ENCODE measurements at places on chromosomes 11 and 22.

- DNase-seq, result no peak
Measured at GRCh38 chr22:36430863-36431262, 43.1 kb upstream of the MYH9 start.

DNA sequence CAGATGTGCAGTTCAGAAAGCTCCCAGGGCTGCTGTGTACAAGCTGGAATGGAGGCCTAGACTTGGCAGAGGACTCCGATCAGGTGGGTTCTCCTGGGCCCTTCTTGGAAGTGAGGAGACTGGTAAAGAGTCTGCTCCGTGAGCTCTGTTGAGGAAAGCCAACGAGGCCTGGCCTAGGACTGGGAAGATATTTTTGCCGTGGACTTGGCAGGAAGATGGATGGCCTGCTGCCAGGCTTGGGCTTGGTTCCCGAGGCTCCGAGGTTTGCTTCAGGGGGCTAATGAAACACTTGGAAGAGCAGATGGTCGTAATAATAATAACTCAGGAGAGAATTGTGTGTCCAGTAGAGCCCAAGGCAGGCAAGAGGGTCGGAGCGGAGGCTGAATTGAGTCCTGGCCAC is 3.9 kb downstream of the GALR3 start:
- DNase-seq, result no peak

DNA sequence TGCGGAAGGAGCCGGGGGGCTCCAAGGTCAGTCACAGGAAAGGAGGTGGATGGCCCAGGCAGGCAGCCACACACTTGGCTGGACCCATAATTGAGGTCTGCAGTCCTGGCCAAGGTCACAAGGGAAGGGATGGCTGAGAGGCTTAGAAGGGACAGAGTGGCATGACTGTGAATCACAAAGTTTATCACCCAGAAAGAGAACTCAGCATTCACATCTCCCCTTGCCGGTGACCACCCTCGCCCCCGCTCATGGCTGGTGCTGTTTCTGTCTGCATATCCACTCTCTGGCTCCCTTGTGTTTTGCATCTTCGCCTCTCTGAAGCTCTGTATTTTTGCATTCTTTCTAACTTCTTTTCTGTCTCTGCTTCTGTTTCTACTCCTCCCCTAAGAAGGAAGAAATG is 117.5 kb downstream of the FEZ1 start:
- no peak for DNase-seq

GRCh38 chr11:13260201-13260962 is 17.2 kb upstream of the BMAL1 start:
- no peak for DNase-seq

- DNase-seq, result no peak
Measured at GRCh38 chr11:21806947-21807346, 385.9 kb upstream of the ANO5 start.

DNA sequence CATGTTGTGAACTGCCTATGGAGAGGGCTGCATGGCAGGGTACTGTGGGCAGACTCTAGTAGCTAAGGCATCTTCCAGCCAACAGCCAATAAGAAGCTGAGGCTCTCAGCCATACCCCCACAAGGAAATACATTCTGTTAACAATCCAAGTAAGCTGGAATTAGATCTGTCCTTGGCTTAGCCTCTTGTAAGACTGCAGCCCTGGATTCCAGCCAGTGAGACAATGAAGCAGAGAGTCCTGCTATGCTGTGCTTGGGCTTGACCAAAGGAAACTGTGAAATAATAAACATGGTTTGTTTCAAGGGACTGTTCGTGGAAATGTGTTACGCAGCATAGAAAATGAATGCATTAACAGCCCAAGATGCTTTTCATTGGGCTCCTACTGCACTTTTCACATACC is 1097.4 kb upstream of the CCDC90B start:
- no peak for DNase-seq

DNA sequence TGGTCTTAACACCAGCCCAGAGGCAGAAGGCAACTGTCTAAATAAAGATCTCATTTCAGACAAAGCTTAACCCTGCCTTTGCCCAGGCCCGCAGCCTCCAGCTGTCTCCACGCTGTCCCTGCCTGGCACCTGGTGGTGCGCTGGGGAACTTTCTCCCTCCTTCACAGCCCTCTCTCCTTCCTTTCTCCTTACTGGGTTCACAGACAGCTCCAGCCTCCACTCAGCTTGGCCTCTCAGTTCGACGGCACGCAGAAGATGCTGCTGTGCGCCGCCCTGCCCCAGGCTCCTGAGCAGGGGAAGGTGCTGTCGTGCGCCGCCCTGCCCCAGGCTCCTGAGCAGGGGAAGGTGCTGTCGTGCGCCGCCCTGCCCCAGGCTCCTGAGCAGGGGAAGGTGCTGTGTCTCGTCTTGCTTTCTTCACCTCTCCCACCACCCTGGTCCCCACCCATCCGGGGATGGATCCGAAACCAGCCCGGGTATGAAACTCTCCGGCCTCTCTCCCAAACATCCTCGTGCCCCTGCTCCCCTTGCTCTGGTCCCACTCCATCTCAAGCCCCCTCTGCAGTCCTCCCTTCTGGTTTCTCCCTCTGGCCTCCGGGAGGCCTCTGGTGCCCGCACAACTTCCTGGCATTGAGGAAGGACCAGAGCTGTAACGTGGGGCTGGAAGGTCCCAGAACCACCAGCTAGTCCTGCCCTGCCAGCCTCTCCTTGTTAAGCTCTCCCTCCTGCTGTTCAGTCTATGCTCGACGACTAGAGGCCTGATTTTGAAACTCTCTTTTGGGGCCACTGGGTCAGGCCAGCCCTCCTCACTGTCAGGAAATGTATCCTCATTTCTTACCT is 22.9 kb upstream of the JAM3 start:
- DNase-seq, result peak; percentile 21

DNA sequence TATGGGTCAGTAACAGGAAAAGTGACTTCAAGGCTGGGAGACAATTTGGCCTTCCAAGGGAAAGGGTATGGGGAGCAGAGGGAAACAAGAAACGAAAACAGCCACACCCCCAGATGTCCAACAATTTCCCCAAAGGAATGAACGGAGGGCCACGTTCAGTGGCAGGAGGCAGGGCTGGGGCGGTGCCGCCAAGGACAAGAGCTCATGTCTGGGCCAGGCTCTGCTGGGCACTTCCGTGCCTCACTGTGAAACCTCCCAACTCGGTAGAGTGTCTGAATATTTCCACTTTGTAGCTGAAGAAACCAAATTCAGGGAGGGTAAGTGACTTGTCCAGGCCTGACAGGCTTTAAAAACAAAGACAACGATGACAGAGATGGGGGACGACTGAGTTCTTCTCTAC is 11.9 kb downstream of the IFT27 start:
- DNase-seq, result no peak

DNA sequence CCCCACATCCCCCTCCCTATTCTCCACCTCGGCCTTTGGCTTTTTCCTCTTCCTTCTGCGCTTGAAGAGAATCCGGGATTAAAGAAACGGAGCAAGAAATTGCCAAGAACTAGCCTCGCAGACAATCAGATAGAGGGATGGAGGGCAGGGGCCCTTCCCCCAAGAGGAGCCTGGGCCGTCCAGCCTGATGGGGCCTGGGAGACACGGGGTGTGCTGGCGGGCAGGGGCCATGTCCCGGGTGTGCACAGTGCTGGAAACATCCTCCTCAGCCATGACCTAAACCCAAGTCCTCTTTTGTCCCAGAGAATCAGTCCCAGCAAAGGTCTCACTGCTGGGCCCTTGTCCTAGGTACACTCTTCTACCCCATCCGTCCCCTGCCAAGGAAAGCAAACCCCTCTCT is 47.7 kb upstream of the LMO1 start:
- no peak for DNase-seq

DNA sequence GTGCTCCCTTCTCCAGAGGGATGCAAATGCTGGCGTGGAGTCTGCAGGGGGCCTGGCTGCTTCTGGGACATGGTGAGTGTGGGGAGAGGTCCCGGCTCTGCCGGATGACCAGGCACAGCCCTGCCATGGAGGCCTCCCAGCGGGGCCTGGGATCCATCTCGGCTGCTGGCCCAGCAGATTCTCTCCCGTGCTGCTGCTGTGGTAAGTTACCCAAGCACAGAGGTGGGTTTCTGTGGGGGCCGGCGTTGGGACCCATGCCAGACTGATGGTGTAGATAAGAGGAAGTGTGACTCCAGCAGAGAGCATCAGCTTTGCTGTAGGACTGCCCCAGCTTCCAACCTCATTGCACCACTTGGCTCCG is 147.5 kb upstream of the B3GAT1 start:
- no peak for DNase-seq

DNA sequence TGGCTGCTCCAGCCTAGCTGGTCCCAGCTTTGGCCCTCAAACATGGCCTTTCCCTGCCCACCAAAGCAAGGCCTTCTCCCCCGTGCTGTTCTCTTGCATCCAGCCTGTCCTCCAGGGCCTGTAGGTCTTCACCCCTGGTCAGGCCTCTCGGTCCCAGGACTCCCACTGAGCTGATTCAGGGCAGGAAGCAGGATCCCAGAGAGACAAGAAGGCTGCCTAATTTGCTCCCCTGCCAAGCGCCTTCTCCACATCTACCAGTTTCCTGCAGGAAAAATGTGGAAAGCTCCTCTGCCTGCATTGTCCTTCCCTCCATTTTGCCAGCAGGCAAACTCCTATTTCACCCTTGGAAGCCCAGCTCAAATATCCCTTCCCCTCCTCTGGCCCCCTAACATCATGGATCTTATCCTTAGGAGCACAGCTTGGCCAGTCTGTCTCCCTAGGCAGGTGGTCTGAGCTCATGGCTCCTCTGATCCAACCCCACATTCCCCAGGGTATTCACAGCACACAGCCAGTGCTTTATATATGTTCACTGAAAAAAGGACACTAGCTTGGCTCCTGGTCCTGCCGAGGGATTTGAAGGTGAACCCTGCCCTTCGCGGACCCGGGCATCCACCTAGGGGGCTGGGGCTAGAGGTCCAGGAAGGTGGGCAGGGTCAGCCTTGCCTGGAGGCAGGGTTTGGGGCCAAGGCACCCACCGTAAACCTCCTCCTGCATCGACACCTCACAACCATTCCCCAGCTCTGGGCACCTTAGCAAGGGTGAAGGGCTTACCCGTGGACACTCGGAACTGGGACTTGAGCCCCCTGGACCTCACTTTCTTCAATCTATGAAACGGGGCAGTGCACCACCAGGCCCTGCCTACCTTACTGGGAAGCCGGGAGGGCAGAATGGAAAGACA is 968 bp downstream of the RHBDD3 start:
- no peak for DNase-seq

DNA sequence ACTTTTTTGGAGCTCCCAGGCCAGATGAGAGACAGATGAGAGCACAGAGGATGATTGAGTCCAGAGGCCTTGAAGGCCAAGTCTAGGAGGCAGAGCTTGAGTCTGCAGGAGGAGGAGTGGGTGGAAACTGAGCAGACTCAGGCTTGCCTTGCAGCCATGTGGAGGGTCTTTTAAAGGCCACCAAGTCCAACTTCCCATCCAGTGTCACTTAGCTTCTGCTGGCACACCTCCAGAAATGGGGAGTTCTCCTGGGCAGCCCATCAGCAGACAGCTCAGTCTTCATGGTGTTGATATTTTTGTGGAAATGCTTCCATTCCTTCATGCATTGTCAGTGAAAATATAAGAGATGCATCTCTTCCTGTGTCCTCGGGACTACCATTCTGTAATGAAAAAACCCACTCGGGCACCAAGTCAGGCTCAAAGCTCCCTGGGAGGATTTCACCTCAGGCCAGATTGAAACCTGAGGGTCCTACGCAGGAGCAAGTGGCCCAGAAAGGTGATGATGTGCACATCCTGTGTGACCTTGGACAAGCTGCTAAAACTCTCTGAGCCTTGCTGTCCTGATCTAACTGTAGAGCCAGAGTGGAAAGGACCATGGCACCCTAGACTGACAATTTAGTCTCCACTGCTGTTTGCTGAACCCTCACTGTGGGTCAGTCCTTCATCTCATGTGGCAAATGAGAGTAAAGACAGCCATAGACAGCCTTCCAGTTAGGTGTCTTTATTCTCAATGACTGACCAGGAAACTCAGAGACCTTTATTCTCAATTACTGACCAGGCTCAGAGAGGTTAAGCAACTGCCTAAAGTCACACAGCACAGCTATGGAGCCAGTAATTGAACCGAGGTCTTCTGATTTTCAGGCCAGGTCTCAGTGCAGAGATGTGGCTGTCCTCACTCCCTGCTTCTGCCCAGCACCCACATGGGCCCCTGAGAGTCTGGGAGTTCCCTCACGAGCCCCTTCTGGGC is 2.9 kb upstream of the LRRC32 start:
- DNase-seq, result no peak

- DNase-seq, result no peak
Measured at GRCh38 chr22:38131399-38131798, 20.9 kb upstream of the BAIAP2L2 start.

GRCh38 chr22:33887173-33887572 is 33.1 kb downstream of the LARGE1 start:
- DNase-seq, result no peak

DNA sequence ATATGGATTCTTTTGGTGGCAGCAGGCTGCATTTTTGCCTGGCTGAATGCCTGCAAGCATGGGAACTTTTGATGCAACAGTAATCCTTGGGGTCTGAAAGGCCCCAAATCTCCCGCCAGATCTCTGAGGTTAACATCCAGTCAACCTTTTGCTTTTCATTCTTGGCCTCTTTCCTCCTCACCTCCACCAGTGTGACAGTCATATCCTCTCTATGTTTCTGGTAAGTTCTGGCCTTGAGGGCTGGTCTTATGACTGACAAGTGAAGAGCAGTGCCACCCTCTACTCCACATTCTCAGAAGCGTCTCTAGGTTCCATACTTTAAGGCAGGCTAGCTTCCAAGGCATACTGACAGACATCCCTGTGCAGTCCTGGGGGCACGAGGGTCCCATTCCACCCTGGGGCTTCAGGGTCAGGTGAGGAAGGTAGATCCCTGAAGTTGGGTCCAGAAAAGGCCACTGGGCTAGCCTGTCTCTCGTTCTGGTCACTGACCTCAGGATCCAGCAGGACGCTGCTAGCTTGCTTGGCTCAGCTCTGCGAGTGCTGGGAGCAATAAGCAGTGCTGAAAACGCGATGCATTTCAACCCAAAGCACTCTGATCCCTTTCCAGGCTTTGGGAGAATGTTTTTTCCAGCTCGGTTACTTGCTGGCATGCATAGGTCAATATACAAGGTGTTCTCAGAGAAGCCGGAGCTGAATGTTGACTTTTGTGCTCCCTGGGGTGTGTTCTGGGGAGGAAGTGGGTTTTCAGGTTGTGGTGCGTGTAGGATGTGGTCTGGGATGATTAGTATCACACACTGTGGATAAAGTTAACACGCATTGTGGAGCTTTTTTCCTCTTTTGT is 75.2 kb downstream of the PTPRJ start:
- peak; percentile 77 for DNase-seq

DNA sequence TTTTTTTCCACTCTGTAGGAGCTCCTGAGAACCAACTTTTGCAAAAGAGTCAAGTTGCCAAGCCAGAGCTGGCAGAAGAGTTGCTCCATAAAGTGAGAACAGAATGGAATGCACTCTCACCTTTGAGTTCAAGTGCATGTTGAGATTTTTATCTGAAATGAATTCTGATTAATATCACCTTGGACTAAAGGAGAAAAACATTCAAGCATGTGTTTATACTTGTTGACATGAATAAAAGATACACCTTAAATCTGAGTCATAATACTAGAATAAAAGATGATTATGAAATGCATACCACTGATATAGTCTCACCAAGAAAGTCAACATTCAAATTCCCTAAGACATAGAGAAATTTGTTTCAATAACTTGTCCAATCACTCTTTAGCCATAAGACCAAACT is 37.8 kb downstream of the ARL14EP start:
- no peak for DNase-seq

Data from CD4-positive, alpha-beta memory T cell (primary cell).